ENCODE measurements at places on chromosomes 4 and X.

- DNase-seq, result no peak
These were observed 918 bp downstream of the HAUS3 start for GRCh38 chr4:2241003-2241402.

DNA sequence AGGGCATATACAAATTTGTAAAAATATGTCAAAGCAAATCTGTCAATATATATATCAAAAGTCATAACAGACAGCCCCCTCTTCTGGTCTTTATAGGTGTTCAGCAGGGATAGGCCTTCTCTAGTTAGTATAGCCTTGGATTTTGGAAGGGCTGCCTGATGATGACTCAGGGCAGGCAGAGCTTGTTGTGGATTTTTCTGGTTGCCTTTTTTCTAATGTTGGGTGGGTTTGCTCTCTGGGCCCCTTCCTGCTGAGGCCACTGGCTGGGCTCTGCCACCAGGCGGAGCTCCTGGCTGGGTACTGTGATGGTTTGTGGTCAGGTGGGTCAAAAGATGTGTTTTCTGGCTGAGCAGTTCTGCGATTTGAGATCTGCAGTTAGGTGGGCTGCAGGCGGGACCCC lies 294.2 kb downstream of the GRIA2 start:
- DNase-seq, result no peak

GRCh38 chrX:109312757-109313156 lies 169.1 kb downstream of the GUCY2F start:
- DNase-seq, result no peak

DNA sequence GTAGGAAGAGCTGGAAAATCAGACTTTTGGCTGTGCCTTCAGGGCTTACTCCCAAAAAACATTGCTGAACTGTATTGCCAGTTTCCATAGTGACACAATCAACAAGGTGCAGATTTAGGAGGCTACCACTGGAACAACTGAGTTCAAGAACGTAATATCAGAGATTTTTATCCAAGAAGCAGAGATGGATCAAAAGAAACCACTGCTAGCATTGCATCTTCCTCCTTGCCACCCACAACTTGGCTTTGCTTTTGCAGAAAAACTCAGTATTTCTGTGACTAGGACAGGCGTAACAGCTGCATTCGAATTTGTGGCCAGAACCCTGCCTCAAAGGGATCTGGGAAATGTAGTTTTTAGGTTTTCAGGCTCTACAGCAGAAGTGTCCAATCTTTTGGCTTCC lies 27.8 kb upstream of the WDFY3 start:
- DNase-seq, result no peak

GRCh38 chr4:38857354-38858096 lies 908 bp upstream of the TLR6 start:
- peak; percentile 34 for DNase-seq

- DNase-seq, result no peak
These were observed 207.3 kb downstream of the HS6ST2 start for GRCh38 chrX:132751063-132751690.

GRCh38 chrX:53356186-53356585 lies 66.3 kb downstream of the SMC1A start:
- no peak for DNase-seq

GRCh38 chr4:1050486-1051213 lies 39.2 kb downstream of the FGFRL1 start:
- no peak for DNase-seq

- no peak for DNase-seq
These were observed 11.5 kb downstream of the S100G start for GRCh38 chrX:16661495-16661894.

DNA sequence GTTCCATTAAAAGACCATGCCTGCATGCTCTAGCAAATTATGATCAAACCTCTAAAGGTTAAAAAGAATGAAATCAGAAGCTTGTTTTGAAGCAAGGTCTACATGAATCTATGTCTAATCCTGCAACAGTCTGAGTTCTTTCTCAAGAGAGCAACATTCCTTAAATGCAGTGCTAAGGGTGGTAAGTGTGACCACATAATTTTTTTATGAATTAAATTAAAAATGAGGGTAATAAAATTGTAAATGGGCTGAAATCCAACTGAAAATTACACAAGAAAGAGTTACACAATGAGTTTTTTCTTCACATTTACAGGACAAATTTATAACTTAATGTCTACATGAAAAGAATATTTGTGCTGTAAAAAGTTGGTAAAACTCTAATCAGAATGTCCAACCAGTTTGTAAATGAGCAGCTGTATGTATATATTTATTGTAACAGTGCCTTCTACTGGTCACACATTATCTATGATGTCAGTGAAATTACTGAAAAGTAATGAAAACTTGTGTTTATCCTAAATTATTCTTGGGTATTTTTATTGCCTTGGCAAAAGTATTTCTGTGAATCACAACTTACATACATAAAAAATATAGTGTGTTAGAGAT lies 336.3 kb upstream of the PITX2 start:
- DNase-seq, result no peak

GRCh38 chr4:17336524-17336961 lies 175.3 kb downstream of the QDPR start:
- peak; percentile 64 for DNase-seq

GRCh38 chr4:103996064-103996463 lies 276.3 kb upstream of the TACR3 start:
- no peak for DNase-seq

DNA sequence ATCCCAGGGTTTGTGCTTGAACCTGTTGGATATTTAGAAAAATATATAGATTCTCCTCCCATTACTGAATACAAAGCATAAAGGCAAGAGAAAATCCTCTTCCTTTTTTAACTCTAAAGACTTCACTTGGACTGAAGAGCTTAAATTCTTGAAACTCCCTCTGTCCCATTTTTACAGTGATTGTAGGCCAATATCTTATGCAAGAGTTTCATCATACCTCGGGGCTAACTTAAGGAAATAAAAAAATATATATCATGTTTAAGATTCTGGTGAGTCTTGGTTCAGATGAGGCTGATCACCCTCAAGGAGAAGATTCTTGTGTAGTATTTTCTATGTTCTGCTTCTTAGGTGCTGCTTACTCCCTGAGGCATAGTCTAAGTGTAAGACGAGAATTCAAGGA lies 1449.6 kb downstream of the C4orf33 start:
- DNase-seq, result no peak

GRCh38 chr4:14877246-14878225 lies 124.7 kb upstream of the CPEB2 start:
- no peak for DNase-seq

GRCh38 chr4:30844861-30845582 lies 124.9 kb downstream of the PCDH7 start:
- no peak for DNase-seq

- no peak for DNase-seq
These were observed 5.2 kb downstream of the PKD2 start for GRCh38 chr4:88012647-88013046.

GRCh38 chr4:121180558-121180957 lies 16.4 kb upstream of the TNIP3 start:
- no peak for DNase-seq

DNA sequence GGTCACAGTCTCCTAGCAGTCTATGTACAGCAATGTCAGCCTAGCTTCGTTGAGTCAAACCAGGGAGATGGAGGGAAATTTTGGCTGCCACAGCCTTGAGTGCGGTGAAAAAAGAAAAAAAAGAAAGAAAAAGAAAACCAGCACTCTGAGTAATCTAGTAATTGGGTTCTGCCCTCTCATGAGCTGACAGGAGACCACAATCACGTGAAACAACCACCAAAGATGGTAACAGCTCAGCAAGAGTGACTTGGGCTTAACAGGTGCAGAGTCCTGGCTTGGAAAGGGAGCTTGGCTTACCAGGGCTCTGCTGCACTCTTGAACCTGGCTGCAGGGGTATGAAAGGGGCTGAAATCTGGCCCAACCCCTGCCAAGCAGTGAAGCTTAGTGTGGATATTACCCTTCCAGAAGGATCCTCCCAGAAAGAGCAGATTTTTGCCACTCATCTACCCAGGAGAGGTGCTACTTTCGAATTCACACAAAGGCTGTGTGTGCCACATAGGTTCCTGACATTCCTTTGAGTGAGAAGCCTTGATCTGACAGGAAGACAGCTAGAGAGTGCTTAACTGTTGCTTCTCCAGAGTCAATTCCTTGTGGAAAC lies 350.3 kb downstream of the PTTG2 start:
- DNase-seq, result peak; percentile 60

DNA sequence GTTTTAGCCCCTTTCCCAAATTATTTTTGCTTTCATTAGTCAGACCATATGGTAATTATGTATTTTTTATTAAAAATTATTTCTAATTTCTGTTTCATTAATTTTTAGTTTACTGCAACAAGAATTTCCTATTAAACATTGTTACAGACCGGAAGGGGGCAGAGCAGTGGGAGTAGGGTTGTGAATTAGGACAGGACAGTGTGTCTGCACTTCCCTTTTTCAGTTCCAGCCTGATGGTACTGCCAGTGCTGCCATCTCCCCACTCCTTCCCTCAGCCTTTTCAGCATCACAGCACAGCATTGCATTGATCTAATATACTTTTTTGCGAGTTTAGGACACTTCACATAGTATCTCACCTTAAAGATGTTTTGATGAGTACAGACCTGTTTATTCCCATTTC lies 76.5 kb downstream of the STIM2 start:
- DNase-seq, result no peak

GRCh38 chr4:105145156-105145902 lies 1.3 kb upstream of the TET2 start:
- DNase-seq, result no peak

DNA sequence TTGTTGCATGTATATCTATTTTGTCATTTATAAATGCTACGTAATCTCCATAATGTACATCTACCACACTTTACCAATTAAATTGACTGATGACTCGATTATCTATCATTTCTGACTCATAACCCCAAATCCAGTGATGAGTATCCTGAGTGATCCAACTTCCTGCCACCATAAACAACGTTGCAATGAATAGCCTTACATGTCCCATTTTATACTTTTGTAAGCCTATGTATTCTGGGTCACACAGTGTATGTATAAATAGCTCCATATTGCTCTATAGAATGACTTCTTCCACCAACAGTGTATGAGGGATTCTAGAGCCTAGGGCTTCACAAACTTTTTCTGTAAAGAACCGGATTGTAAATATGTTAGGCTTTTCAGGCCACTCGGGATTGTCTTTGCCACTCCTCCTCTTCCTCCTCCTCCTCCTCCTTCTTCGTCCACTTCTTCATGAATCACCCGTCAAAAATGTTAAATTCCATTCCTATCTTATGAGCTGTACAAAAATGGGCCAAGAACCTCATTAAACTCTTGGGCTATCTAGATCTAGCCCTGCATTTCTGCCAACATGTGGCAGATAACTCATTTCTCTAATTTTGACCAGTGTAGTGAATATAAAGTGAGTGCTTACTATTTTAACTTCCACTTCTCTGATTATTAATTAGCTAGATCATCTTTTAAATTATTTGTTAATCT lies 672.2 kb upstream of the AMOT start:
- no peak for DNase-seq

DNA sequence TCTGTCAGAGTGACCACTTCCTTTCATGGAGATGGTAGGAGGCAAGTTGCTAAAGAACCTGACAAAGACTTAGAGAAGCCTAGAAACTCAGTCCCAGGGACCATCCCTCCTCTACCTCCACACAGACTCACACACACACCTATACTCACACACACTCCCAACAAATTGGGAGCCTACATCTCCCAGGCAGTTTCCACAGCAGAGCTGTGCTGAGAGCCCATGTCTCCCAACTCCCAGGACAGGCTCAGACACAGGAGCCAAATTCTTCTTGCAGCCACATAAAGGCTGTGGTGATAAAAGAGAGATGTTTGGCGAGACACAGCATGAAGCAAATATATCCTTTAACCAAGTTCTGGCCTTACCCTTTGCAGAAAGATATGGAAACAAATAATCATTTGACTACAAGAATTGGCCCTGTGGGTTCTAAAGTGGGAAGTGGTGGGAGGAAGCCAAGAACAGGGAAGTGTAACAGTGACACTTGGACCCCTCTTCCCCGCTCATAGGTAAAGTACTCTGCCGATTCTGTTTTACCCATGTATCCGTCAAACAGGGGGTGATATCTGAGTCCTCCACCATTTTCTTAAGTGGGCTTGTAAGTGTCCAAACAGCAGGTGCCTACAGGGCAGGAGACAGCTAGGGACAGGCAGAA lies 11.0 kb upstream of the IDS start:
- DNase-seq, result no peak

DNA sequence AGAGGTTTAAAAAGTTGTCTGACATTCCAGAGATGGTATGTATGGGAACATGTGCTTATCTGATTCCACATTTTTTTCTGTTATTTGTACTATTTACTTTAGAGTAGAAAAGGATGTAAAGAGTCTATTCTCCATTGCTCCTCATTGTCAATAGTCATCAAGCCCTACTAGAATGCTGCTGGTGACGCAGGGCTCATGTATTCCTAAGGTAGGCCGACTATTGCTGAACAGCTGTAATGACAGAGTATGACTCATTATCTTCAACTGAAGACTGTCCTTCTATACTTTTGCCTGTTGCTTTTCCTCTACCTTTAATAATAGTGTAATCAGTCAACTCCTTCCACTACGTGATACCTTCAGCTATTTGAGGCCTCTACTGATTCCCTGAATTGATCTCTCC lies 509.1 kb upstream of the NR3C2 start:
- DNase-seq, result no peak

- no peak for DNase-seq
These were observed 390.7 kb downstream of the MAPK10 start for GRCh38 chr4:85968945-85969819.

GRCh38 chrX:25663701-25664100 lies 474.4 kb upstream of the MAGEB18 start:
- no peak for DNase-seq

- no peak for DNase-seq
These were observed 327.1 kb downstream of the PTTG2 start for GRCh38 chr4:38287101-38287851.

GRCh38 chr4:66943112-66943511 lies 602.2 kb downstream of the CENPC start:
- DNase-seq, result no peak

- no peak for DNase-seq
These were observed 185.8 kb upstream of the SLIT2 start for GRCh38 chr4:20065952-20066351.

- DNase-seq, result no peak
These were observed 284.4 kb downstream of the AFF2 start for GRCh38 chrX:148784856-148785255.

DNA sequence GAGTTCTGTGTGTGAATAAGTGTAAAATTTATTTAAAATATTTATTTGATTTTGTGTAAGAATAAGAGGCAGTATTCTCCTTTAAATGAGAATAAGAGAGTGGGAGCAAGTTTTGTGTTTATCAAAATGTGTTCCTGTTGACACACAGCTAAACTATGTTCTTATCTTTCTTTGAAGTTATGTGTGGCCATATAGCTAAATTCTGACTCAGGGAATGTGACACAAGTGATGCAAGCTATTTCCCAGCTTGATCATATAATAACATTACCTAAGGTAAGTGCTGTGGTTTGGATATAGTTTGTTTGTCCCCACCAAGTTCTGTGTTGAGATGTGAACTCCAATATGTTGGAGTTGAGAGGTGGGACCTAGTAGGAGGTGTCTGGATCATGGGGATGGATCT lies 740.0 kb upstream of the IGFBP7 start:
- DNase-seq, result no peak

- DNase-seq, result no peak
These were observed 765.3 kb upstream of the GRIA3 start for GRCh38 chrX:122418758-122419157.
